ENCODE measurements at places on chromosomes 6 and 20. TPM values are rescaled to one million over a fixed set of nuclear protein-coding genes. Genes with fewer than 3 reads are reported as not detected.

- peak; percentile 77 for DNase-seq
Measured at GRCh38 chr6:166515072-166515810, 71.2 kb downstream of the RAMACL start.

DNA sequence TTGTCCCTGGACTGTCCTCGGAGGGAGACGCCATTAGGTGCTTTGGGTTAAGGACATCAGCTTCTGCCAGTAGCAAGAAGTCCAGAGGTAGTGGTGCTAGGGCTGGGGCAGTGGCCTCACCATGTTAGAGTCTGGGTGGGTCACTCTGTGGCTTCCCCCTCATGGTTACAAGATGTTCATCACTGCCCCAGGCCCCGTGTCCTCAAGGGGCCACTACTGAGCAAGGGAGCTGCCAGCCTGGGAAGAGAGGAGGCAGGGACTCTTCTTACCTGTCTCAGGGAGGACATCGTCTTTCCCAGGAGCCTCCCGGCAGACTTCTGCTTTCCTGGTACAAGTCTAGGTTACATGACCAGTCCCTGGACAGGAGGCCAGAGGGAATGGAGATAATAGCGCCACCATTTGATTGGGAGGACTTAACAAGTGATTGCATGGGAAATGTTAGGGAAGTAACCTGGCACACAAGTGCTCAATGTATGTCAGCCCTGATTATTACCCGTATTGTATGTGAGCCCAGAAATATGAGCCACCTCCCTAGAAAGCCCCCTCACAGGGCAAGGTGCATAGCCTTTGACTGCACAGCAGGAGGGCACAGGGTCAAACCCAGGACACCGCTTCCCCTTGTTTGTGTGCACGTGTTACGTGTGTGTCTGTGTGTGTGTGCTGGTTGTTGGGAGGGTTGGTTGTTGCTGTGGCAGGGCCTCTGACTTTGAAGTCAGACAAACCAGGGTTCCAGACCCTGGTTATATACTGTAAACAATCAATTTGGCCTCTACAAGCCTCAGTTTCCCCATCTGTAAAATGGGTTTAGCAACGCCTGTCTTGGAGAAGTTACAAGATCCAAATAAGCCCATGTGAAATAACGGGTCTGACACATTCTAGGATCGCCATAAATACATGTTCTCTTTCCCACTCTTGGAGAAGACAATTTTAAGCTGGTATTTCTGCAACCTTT lies 30.0 kb downstream of the SIRPA start:
- no peak for DNase-seq

GRCh38 chr6:106569428-106569827 lies 59.9 kb downstream of the RTN4IP1 start:
- DNase-seq: no peak

GRCh38 chr6:26223650-26224546 lies 136.7 kb downstream of the HFE start:
- peak; percentile 94 for DNase-seq

DNA sequence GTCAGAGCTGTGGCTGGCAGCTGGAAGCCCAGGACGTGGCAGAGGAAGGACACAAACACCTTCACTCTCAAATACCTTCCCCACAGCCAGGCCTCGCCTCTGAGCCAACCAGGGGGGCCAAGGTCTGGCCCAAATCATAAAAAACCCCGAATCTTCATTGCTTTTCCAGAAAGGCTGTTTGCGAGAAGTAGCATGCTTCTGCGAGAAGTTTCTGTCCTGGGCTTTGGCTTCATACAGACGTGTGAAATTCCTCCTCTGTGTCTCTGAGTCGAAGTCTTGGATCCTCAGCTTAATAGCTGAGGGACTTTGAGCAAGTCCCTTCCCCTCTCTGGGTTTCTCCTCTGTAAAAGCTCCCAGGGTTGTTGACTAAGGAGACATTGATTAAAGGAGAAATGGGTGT lies 63.0 kb downstream of the CHMP4B start:
- DNase-seq: no peak

- DNase-seq: no peak
Measured at GRCh38 chr6:90893400-90893799, 306.5 kb upstream of the MAP3K7 start.

DNA sequence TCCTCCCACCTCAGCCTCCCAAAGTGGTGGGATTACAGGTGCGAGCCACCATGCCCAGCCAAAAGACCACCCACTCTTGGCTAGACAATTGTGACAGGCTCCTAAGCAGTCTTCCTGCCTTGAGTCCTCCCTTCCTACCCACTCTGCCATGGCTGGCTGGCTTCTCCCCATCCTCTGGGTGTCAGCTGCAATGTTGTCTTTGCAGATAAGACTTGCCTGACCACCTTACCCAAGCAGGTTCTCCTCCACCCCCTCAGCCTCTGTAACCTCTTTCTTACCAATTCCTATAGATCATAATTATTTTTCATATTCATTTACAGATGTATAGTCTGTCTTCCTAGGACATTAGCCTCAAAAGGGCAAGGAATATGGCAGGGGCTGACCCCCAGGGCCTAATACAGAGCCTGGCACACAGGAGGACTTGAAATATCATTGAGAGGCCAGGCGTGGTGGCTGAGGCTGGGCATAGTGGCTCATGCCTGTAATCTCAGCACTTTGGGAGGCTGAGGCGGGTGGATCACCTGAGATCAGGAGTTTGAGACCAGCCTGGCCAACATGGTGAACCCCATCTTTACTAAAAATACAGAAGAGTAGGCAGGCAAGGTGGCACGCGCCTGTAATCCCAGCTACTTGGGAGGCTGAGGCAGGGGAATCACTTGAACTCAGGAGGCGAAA lies 28.7 kb upstream of the SPAG4 start:
- no peak for DNase-seq

DNA sequence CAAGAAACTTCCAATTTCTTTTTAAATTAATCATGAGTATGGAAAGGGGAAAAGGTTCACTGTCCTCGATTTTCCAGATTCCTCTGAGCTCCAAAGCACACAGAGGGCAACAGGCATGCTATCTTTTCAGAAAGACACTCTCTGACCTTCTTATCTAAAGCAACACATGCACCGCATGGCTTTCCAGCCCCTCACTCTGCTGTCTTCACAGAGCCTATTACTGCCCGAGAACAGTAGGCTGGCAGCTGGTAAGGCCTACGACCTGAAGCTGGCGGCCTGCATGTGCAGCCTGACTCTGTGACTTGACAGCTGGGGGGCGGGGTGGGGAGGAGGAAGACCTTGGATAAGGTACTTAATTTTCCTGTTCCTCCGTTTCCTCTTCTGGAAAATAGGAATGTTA lies 86.3 kb downstream of the ELOVL4 start:
- no peak for DNase-seq

DNA sequence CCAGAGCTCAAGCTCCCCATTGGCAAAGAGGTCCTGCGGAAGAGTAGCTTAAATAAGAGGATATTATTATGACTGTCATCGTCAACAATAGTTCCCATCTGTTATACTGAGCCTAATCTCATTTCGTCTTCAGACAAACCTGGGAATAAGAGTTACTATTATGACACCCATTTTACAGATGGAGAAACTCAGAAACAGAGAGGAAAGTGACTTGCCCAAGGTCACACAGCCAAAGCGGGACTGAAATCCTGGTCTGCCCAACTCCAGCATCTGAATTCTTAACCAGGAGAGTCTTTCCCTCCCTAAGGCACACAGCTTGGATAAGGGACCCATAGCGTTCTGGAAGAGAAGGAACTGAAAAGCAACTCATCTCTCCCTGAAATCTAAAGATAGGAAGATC lies 23.4 kb downstream of the PTGIS start:
- DNase-seq: no peak

GRCh38 chr20:61871913-61872312 lies 193.8 kb downstream of the TAF4 start:
- DNase-seq: no peak

DNA sequence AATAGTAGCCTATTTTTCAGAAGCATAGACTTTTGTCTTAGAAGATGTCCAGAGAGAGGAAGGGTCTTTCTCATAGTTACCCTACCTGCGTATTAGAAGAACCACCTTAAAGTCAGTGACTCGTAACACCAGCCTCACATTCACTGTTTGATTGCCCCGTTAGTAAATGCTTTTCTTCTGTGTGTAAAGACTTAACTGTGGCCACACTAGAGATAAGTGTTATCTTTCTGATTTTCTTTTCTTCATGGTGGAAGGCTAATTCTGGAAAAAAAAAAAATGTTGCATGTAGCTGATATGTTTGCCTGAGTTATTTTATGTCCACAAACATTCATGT lies 83.9 kb downstream of the SAMD3 start:
- no peak for DNase-seq

Gene CST7
- total RNA-seq: 5.4 TPM

Gene BPIFA1
- not detected for total RNA-seq

Gene SYNGAP1
- 2.8 TPM for total RNA-seq

Gene TRIM15
- total RNA-seq: not detected

Gene SLCO4A1
- total RNA-seq: 0.16 TPM

Gene SMOC2
- total RNA-seq: not detected

Gene RFX6
- total RNA-seq: not detected

Gene ENTPD6
- total RNA-seq: 38.7 TPM

Gene LAMA5
- 90.5 TPM for total RNA-seq
